G401 (cell line): ENCODE measurements at places on chromosomes 1 and 21. TPM values are rescaled to one million over a fixed set of nuclear protein-coding genes. Genes with fewer than 3 reads are reported as not detected.

- no peak for DNase-seq
Measured at GRCh38 chr1:247548092-247548491, 842 bp upstream of the GCSAML start.

- no peak for DNase-seq
Measured at GRCh38 chr1:12593621-12594066, 24.4 kb downstream of the DHRS3 start.

DNA sequence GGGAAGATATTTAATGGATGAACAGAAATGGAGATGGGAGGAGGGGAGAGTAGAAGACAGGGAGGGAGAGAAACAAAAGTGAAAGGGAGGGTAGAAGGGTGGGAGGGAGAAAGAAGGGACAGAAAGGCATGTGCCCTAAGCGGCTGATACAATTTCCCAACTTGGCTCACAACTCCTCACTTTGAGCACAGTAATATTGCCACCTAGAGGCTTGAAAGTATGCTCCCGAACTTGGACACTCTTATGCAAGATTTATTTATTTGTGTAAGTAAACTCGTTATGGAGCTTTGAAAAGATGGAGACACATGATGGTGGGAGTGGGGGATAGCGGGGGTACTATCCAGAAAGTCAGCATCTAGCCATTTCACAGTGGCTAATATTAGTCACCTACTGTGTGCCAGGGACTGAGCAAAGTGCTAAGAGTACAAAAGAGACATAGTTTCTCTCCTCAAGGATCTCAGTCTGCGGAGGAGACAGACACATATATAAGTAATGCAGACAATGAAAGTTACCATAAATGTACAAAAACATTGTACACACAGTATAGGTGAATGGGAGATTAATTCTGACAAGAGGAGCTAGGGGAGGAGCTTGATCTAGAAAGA lies 189.7 kb downstream of the SEC16B start:
- DNase-seq = peak; percentile 23

- no peak for DNase-seq
Measured at GRCh38 chr1:29964718-29965533, 728.6 kb downstream of the PTPRU start.

DNA sequence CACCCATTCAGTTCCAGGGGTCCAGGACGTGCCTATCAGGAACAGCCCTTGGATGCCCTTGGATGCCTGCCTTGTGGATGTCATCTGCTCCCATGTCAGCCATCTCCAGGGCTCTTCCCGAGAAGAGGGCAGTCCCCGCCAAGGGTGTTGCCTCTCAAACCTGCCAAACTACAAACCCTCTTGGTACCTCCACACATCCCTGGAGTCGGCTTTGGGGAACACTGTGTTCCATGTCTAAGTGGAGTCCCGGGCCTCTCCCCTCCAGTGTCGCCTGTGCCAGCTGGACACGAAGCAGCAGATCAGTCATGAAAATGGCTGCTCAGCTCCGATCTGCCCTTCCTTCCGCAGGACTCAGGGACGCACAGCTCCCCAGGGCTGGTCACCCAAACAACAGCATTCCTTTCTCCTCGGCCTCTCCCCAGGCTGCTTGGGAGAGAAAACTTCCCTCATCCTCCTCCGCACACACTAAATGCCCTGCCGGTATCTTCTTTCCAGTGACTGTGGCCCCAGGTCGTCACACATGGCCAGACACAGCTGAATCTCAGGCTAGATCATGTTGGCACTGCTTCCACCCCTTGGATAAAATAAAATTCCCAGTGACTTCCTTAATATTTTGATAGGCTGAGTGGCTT lies 53.4 kb downstream of the GALNT2 start:
- DNase-seq = no peak

DNA sequence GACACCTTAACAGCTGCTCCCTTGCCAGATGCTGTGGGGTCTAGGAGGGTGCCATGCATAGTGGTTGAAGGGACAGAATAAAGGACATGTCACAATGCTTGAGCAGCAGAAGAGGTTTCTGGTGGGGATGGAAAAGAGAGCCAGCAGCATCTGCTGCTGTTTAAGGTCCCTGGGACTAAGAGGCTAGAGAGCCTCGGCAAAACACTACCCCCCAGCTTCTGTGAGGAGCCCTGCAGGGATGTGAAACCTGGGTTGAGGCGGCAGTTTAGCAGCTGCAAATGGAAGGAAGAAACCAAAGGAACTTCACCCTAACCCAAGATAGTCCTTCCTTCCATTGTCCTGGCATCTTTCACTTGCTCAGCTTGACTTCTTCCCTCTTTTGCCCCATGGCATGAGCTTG lies 39.4 kb downstream of the PLXNA2 start:
- DNase-seq = no peak

- no peak for DNase-seq
Measured at GRCh38 chr1:167654975-167655575, 25.0 kb downstream of the RCSD1 start.

DNA sequence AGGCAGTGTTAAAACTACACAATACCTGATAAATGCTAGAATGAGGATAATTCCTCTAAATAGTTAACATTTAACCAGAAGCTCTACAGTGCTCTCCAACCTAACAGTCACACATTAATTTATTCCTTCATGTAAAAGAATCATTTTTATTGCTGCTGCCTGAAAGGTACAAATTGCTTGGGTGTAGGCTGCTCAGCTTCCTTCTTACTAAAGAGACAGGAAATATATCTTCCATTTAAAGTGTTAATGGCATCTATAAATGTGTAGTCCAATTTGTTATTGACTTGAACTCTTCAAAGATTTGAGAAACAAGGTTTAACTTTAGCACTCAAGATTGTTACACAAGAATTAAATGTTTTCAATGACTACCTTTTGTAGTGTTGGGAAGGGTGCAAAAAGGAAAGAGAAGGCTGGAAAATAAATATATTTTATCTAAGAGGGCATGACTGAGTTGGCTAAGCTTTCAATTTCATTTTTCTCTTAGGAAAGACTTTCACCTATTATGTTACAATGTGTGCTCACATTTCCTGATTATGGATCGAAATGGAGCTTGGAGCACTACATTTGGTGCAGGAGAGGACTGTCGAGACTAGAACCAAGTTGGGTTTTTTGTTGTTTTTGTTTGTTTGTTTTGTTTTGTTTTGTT lies 105.5 kb upstream of the CACYBP start:
- DNase-seq = no peak

GRCh38 chr1:25609921-25610320 lies 6.7 kb upstream of the MAN1C1 start:
- no peak for DNase-seq

GRCh38 chr1:3261007-3261968 lies 192.3 kb downstream of the PRDM16 start:
- no peak for DNase-seq

- DNase-seq = no peak
Measured at GRCh38 chr1:96804648-96805047, 83.1 kb downstream of the PTBP2 start.

- DNase-seq = no peak
Measured at GRCh38 chr1:29532285-29532684, 296.0 kb downstream of the PTPRU start.

DNA sequence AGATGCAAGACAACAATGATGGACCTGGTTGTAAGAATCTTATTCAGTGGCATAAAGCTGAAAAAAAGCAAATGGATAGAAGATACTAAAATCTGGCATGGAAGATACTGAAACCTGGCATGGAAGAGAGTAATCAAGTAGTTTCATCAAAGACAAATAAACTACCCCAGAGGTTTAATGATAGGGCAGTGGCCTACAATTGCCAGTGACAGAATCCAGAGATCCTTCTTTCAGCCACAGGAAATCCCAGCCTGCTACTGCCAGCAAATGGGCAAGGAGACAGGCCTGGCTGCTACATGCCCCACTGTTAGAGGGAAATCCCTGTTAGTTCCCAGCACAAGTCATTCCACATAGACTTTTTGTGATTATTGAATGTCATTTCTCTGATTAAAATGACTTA lies 409.4 kb downstream of the VAV3 start:
- DNase-seq = no peak

GRCh38 chr1:36492491-36492890 lies 9.8 kb upstream of the CSF3R start:
- no peak for DNase-seq

The CREB3L4 gene
- 12.0 and 13.4 TPM in 2 replicates for total RNA-seq

The PRR9 gene
- not detected in 2 replicates for total RNA-seq

The TCHHL1 gene
- total RNA-seq = not detected in 2 replicates

The HYI gene
- 22.3 and 30.1 TPM in 2 replicates for total RNA-seq

The ETV3L gene
- not detected in 2 replicates for total RNA-seq
